Type B pancreatic cell (in vitro differentiated cells): ENCODE measurements at places on chromosomes 13 and 19. TPM values are rescaled to one million over a fixed set of nuclear protein-coding genes. Genes with fewer than 3 reads are reported as not detected.

DNA sequence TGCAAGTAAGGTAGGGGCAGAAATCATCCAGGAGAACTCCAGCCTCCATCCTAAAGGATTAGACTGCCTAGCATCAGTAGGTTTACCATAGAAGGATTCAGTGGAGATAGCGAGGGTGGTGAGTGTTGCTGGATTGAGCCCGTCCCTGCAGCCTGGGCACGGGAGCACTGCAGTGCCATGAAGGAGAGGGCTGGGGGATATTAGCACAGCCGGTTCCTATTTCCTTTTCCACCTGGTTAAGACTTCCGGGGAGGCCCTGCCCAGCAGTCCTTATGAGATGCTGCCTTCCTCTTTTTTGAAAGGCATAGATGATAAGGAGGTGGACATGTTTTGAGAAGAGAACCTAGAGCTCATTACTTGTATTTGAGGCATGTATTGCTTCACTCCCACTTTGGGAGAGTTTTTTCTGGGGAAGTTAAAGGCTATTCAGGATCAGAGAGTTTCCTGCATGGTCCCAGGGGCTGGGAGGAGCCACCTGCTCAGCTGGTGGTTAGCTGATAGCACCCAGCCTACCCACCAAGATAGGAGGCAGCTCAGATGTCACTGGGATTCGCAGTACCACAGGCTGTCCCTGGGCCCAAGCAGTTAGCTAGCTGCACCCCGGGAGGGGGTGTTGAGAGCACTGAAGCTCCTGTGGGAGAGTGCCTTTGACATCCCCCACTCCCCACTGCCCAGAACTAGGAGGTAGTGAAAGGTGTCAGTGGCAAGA is 17.2 kb downstream of the ACTN4 start:
- H3K27ac ChIP-seq = peak overlapping the region; percentile 96
- no peaks in the 10 kb centered on the region for H3K27me3 ChIP-seq
- no peak for DNase-seq
- peaks cover 31% of the 10 kb centered on the region for H3K36me3 ChIP-seq

- H3K27me3 ChIP-seq = no peaks in the 10 kb centered on the region
- no peak for DNase-seq
- no peaks in the 10 kb centered on the region for H3K36me3 ChIP-seq
- H3K27ac ChIP-seq = no peak overlapping the region
- no peak overlapping the region for H3K4me3 ChIP-seq
- peaks cover 6% of the 10 kb centered on the region for H3K4me1 ChIP-seq
Observed at GRCh38 chr13:81394640-81395039, 1053.7 kb upstream of the SPRY2 start.

GRCh38 chr13:53447863-53448262 is 419.2 kb downstream of the OLFM4 start:
- DNase-seq = no peak
- no peaks in the 10 kb centered on the region for H3K36me3 ChIP-seq
- no peaks in the 10 kb centered on the region for H3K27me3 ChIP-seq
- H3K4me1 ChIP-seq = no peaks in the 10 kb centered on the region

DNA sequence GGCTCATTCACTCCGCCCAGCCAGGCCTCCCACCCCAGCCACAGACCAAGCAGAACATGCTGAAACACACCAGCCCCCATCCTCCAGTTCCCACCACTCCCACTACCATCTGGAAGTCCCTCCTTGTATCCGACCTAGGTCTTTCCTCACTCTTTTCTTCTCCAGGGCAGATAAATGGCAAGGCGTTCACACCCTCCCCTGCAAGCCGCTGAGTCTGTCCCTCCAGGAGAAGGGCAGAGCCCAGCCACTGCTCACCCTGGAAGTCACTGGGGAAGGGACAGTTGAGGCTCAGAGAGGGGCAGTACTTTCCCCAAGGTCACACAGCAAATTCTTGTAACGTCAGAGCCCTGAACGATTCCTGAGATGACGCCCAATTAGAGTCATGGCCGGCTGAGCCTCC is 45.5 kb upstream of the NFIC start:
- no peak overlapping the region for H3K4me3 ChIP-seq
- no peaks in the 10 kb centered on the region for H3K4me1 ChIP-seq
- peaks cover 24% of the 10 kb centered on the region for H3K27me3 ChIP-seq

GRCh38 chr13:39091586-39091985 is 53.3 kb downstream of the NHLRC3 start:
- no peak for DNase-seq
- H3K27ac ChIP-seq = no peak overlapping the region
- H3K36me3 ChIP-seq = no peaks in the 10 kb centered on the region
- no peak overlapping the region for H3K4me3 ChIP-seq
- H3K4me1 ChIP-seq = no peaks in the 10 kb centered on the region
- H3K27me3 ChIP-seq = no peaks in the 10 kb centered on the region

Gene COL4A2
- total RNA-seq = 38.6 and 145 TPM in 2 replicates

Gene OXGR1
- total RNA-seq = 0.80 and 3.9 TPM in 2 replicates
